Amniotic stem cell (primary cell): ENCODE measurements at places on chromosomes 11 and 22.
A peak's percentile ranks its signal among the peaks of the same experiment; 100 is the strongest.

DNA sequence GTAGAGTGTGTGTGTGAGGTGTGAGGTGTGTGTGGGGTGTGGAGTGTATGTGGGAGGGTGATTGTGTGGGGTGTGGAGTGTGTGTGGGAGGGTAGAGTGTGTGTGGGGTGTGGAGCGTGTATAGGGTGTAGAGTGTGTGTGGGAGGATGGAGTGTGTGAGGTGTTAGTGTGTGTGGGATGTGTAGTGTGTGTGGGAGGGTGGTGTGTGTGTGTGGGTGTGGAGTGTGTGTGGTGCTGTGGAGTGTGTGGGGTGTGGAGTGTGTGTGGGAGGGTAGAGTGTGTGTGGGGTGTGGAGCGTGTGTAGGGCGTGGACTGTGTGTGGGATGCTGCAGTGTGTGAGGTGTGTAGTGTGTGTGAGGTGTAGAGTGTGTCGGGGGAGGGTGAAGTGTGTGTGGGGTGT lies 356.1 kb downstream of the CADM1 start:
- no peak for DNase-seq

DNA sequence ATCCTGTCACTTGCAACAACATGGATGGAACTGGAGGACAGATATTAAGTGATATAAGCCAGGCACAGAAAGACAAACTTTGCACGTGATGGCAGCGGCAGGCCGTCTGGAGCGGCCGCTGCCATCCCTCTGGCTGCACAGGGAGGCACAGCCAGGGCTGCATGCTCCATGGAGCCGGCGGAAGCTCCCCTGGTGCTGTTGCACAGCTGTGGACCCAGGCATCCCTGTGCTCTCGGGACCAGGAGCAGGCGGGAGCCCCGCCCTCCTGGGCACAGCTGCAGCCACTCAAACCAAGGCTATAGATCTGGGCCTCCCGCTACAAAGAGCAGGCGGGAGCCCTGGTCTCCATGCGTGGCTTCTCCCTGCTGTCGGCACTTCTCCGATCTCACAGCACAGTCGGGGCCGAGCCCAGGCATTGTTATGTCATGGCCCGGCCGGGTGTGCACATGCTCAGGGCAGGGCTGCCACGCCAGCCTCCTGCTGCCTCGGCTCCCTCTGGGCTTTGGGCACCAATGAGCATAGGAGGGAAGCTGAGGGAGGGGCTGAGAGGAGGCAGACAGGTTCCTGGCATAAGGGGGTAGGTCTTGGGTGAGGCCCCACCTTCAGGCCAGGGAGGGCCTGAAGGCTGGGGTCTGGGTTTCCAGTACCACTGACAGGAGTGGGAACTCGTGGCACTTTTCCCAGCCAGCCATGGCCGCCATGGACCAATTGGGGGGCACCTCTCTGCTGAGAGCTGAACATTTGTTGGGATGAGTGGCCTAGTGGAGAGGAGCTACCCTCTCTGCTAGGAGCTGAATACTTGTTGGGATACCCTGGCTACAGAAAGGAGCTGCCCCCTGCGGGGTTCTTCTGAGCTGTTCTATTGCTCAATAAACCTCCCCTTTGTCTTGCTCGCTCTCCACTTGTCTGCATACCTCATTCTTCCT lies 16.7 kb downstream of the RRP8 start:
- DNase-seq = no peak

DNA sequence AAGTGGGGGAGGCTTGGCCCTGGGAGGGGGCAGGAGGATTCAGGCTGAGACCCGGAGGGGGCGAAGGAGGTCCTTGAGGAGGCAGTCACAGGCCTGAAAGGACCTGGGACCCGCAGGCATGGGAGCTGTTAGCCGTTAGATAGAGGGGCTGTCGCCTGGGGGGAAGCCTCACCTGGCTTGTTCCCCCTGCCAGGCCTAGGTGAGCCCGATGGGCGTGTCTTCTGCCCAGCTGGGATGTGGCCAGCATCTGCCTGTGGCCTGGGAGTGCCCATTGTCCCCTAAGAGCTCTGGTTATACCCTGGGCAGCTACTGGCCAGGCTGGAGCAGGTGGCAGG lies 1.8 kb upstream of the DUSP8 start:
- no peak for DNase-seq

- no peak for DNase-seq
Observed at GRCh38 chr11:64207256-64208085, 950 bp downstream of the FERMT3 start.

- no peak for DNase-seq
Observed at GRCh38 chr22:46234969-46235368, 15.1 kb downstream of the CDPF1 start.

- no peak for DNase-seq
Observed at GRCh38 chr22:48314073-48314472, 1513.6 kb downstream of the BRD1 start.

GRCh38 chr11:16528639-16529038 lies 172.3 kb upstream of the SOX6 start:
- no peak for DNase-seq

GRCh38 chr11:110207123-110207522 lies 89.3 kb downstream of the RDX start:
- DNase-seq = no peak

- DNase-seq = no peak
Observed at GRCh38 chr11:1691878-1692707, 4.9 kb upstream of the KRTAP5-6 start.

- no peak for DNase-seq
Observed at GRCh38 chr11:14914536-14914935, 22.5 kb upstream of the CYP2R1 start.

DNA sequence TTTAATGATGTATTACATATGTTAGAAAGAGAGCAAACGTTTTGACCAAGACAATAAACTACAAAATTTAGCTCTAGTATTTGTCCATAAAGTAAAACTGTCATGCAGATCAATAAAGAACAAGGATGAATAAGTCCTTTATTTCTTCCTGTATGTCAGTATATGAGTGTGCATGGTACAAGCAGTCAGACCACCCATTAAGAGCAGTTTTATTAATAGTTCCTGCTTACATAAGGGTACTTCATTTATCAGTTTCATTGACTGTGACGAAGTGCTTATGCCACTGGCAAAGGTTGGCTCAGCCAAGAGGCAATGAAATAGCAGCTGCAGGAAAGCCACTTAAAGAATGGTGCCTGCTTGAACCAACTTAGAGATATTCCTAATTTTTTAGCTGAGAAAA lies 913.0 kb upstream of the CNTN5 start:
- no peak for DNase-seq

DNA sequence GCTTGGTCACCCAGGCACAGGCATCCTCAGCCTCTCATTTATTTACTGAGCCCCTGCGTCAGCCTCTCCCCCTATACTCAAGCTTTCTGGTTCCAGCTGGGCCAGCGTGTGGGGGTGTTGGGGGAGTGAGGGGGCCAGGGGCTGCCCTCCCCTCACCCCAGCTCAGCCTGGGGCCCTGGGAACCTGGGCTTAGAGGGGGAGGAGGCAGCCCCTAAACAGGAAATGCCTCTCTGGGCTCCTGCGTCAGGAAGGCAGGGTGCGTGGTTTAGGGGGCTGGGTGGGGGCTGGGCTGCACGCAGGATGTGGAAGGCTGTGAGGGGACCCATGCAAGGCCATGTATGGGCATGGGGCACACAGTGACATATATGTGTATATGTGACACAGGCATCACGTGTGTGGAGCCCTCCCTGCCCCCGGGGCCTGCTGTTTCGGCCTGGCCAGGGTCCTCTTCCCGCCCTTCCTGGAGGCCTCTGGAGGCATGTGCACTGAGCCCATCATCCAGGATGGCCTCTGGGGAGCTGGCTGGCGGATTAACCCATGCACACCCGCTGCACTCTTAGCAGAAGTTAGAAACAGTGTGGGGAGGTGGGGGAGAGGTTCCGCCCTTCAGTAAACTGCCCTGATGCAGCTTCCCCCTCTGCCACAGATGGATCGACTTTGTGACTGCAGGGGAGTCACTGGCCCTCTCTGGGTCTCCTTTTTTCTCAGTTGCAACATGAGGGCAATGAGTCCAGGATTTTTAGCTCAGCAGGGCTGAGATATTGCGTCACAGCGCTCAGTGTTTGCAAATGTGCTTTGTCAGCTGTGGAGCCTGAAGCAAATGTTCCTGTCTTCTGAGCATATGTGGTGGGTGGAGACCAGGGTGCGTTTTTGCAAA lies 1.1 kb upstream of the CD248 start:
- no peak for DNase-seq

DNA sequence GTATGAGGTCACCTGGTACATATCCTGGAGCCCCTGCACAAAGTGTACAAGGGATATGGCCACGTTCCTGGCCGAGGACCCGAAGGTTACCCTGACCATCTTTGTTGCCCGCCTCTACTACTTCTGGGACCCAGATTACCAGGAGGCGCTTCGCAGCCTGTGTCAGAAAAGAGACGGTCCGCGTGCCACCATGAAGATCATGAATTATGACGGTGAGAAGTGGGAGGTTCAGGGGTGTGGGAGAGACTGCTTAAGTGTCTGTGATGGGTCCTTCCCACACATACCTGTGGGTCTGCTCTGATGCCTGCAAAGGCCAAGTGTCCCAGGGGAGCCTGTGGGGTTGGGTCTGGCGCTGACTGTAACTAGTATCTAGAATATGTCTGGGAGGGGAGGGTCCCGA lies 3.9 kb downstream of the APOBEC3G start:
- no peak for DNase-seq

DNA sequence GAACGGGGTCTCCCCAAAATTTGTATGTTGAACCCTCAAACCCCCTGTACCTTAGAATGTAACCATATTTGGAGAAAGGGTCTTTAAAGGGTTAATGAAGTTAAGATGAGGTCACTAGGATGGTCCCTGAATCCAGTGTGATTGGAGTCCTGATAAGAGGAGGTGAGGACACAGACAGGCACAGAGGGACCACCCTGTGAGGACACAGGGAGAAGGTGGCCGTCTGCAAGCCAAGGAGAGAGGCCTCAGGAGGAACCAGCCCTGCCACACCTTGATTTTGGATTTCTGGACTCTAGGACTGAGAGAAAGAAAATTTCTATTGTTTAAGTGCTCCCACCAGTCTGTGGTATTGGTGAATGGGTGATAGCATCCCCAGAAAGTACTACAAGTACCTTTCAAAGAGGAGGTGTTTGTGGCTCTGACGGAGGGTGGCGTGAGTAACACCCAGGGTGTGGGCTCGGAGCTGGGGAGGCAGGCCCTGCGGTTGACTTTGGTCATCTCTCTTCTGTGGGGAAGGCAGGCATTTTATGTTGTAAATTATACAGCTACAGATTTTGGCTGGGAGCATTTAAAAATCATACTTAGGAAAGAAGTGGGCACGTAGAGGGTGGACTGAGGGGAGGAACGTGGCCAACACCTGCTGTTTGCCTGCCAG lies 13.8 kb downstream of the MRGPRF start:
- DNase-seq = no peak

- no peak for DNase-seq
Observed at GRCh38 chr11:33657757-33658156, 42.9 kb downstream of the C11orf91 start.

DNA sequence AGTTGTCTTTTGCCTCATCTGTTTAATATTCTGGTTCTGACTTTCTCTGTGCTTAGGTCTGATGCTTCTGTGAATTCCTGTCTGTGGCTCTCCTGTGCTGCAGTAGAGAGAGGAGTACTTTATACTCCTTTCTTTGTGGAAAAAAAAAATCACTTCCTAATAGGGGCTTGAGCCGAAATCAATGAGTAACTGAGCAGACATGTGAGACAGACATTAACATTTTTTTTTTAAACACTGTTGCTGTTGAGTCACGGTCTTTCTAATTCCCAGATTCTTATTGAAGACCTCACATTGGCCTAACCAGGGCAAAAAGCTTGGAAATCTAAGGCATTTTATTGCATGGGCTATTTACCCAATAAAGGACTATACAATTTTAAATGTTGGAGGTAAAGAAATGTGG lies 86.1 kb downstream of the GRM5 start:
- DNase-seq = peak; percentile 3

GRCh38 chr11:75400146-75400865 lies 988 bp downstream of the RPS3 start:
- DNase-seq = no peak

- DNase-seq = no peak
Observed at GRCh38 chr22:24214467-24215285, 30.2 kb downstream of the GGT5 start.

DNA sequence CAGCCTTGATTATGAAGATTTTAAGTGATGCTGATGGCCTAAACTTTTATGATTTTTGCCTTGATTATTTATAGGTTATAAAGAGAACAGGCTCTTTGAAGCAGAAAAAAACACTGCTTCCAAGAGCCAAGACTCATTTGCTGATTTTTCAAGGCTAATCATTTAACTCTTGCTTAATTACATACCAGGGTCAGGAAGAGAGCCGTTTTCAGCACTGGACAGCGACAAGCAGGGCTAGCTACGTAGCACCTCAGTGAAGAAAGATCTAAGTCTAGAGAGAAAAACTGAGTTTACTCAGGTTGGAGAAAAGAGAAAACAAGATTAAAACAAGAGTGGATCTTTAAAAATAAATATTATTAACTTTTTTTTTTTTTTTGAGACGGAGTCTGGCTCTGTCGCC lies 615.4 kb upstream of the B3GAT1 start:
- DNase-seq = no peak

DNA sequence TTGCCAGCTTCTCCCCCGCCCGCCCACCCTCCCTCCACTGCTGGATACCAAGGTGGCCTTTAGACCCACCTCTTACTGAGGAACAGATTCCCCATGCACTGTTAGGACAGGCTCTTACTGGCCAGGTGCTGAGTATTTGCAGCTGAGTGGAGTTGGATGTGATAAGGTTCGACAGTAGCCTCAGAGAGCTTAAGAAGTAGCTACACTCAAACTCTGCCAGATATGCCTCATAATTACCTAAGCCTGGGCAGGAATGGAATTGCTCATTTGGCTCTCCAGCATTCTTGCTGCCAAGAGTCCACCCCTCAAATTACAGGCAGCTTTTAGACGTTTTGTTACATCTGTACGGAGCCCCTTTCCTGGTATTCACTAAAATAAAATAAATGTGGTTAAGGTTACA lies 9.6 kb downstream of the FAM181B start:
- DNase-seq = no peak

DNA sequence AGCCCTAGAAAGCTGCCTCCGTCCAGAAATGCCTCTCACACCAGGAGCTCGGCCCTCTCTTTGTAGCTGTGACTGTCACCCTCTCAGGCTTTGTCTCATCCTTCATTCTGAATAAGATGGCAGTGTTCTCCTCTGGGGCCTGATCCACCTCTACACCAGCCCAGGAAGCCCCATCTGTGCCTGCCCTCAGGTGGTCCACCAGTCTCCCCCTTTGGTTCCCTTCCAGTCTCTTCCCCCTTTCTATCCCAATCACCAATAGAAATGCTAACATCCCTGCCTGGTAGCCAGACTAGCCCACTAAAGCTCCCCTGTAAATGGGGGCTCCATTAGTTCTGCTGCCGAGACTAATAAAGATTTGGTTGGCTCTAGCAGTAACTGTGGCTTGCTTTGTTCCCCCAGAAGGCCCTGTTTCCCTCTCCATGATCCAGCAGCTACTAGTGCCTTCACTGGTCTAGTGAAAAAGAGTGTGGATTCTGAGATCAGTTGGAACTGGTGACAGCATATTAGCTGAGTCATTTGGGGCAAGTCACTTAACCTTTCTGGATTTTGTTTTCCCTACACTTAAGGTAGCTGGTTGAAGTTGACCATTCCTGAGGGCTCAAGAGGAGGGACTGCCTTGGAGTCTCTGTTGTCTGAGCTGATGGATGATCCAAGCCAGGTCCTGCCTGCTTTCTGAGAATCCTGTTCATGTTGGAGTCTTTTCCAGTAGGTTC lies 16.2 kb downstream of the PLEKHB1 start:
- no peak for DNase-seq
